ENCODE measurements at places on chromosomes 4 and X. TPM values are rescaled to one million over a fixed set of nuclear protein-coding genes. Genes with fewer than 3 reads are reported as not detected.

DNA sequence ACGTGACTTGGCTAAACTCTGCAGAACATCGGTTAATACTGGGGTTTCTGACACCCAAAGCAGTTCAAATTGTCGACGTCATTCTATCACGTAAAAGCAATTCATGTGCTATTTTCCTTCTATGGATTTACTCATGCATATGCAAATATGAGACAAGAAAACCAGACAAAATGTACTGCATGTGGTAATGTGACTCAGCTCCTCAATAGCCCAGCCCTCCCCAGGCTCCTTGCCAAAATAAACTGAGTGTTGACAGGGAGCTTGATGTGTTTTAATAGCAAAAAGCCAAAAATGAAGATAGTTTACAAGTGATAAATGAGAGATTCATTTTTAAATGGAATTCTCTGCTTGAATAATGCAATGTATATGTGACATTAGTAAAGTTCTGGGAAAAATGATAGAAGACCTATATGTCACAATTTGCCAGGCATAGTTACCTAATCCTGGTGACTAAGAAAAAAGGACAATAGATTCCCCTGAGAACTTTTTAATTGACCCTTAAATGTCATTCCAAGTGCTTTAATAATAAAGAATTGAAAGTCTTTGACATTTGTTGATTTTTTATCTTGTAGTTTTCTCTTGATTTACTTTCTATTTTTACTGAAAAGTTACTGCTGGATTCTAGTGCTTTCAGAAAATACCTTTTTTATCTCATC, 1700.6 kb upstream of the TENM3 start:
- peaks cover 3% of the 10 kb centered on the region for H3K36me3 ChIP-seq
- H3K27me3 ChIP-seq, result no peaks in the 10 kb centered on the region
- no peak overlapping the region for H3K27ac ChIP-seq
- DNase-seq, result no peak
- H3K4me3 ChIP-seq, result no peak overlapping the region

DNA sequence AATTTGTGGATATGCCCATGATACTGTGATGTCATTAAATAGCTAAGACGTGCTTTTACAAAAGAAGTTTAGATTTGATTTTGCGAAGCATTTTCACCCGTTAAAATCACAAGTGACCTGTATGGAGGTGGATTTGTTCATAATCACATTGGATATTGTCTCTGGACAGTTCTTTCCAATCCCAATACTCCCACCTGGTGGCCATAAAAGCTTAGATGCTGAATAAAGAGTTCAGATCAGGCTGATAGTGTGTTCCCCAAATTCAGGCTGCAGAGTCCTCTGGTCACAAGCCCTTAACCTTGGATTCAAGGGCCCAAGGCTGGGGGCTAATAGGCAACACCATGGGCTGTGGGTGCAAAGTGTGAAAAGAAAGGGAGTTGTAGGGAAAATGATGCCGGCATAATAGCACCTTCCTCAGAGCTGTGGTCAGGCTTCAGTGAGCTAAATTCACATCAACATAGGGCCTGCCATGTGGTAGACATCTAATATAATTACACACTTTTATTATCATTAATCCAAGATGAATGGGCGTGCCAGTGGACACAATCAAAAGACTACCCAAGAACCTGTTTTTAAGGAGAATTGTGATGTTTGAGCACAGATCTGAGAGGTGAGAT, 28.1 kb downstream of the SMIM43 start:
- H3K27ac ChIP-seq, result no peak overlapping the region
- H3K4me1 ChIP-seq, result peaks cover 5% of the 10 kb centered on the region
- no peaks in the 10 kb centered on the region for H3K36me3 ChIP-seq
- no peak overlapping the region for H3K4me3 ChIP-seq
- DNase-seq, result peak; percentile 33

DNA sequence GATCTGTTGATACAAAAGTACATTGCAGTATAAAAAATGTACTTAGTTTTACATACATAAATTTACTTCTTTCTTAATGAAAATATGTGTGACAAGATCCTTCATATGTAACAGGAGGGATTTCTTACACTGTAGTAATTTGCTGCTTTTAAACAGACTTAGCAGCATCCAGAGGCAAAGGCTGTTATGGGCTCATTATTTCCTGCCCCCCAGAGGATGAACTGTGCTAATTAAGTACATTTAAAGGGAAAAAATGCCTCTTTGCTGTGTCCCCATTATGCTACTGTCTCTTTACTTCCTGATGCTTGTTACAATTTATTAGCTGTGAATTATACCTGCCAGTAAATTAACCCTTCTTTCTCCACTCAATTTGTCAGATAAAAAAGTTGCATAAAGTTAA, 47.1 kb downstream of the NDST3 start:
- peaks cover 13% of the 10 kb centered on the region for H3K36me3 ChIP-seq
- peaks cover 19% of the 10 kb centered on the region for H3K4me1 ChIP-seq
- no peak for DNase-seq
- no peak overlapping the region for H3K27ac ChIP-seq
- no peak overlapping the region for H3K4me3 ChIP-seq

- H3K36me3 ChIP-seq, result no peaks in the 10 kb centered on the region
- no peak overlapping the region for H3K4me3 ChIP-seq
These were observed 151.4 kb downstream of the CPEB2 start for GRCh38 chr4:15153662-15154061.

DNA sequence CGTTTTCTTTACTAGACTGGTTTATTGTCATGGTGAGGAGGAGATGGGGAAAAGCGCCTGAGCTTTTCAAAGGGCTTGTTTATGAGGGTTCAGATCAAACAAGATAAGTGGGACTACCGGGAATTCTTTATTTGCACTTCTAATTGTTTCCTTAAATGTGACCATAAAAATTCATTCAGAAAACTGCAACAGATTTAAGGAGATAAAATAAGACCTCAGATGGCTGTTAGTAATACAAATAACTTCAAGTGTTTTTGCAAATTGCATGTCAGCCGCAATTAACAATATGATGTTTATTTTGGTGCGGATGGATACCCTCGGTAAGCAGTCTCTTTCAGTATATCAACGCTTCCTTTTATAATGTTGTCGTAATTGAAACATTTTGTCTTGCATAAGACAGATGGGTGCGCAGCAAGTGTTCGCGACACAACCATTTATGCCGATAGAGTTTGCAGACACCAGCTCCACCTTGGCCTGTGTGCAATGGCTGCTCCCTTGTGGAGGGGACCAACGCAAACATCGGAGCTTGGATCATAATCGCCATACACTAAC, 151.0 kb downstream of the C4orf33 start:
- no peak for DNase-seq
- H3K27me3 ChIP-seq, result no peaks in the 10 kb centered on the region
- no peak overlapping the region for H3K4me3 ChIP-seq
- H3K27ac ChIP-seq, result no peak overlapping the region
- H3K36me3 ChIP-seq, result no peaks in the 10 kb centered on the region
- H3K4me1 ChIP-seq, result no peaks in the 10 kb centered on the region

The TMPRSS11D gene
- not detected for total RNA-seq

The ZNF157 gene
- total RNA-seq, result 1.4 TPM

The NWD2 gene
- total RNA-seq, result 0.05 TPM

The APOOL gene
- 16.6 TPM for total RNA-seq

All from neural crest cell (in vitro differentiated cells).